Activated effector memory CD4-positive, alpha-beta T cell treated with Interleukin-2 at 50 U/mL for 16 hours (primary cell): ENCODE measurements at places on chromosomes 2 and 18.

- DNase-seq: no peak
These were observed 206.8 kb upstream of the ERBB4 start for GRCh38 chr2:212745359-212745758.

DNA sequence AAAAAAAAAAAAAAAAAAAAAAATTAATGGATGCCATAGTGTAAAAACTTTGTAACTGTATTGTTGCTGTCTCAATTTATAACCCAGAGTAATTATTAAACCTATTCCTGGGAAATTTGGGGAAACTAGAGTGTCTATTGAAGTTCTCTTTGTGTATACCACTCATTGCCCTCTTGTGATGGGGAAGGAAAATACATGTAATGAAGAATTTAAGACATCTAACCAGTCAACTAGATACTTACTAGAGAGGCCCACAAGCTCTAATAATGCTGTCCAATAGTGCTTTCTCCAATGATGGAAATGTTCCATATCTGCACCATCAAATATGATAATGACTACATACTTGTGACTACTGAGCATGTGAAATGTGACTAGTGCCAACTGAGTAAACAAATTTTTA is 168.5 kb upstream of the SLC39A10 start:
- no peak for DNase-seq

DNA sequence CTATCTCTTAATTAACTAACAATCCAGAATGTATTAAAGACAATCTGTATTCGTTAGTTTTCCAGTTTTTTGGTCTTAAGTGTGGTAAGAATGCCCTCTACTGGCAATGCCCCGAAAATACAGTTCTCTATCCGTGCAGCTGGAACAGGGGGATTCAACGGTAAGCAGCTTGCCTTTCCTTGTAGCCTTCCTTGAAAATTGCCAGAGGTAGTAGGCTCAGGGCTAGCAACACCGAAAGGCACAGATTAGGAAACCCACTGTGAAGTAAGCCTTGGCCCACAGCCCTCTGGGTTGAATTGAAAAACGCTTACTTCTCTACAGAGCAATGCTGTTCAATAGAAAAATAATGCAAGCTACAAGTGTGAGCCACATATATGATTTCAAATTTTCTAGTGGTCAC is 17.1 kb upstream of the VPS4B start:
- peak; percentile 14 for DNase-seq

DNA sequence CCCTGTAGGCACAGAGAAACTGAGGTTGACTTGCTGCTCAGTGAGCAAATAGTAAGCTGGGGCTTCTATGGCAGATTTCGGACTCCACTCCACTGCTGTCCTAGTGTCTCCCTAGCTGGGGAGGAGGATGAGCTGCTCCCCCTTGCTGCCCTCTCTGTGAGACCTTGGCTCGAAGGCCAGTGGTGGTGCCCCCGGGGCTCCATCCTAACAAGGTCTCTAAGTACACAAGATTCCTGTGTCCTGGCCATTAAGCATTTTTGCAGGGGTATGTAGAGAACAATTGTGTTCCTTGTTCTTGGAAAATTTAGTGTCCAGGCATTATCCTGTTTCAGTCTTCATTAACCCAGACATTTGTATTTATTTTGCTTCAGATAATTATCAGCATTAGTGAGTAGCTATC is 21.3 kb upstream of the BCL2L11 start:
- DNase-seq: no peak

DNA sequence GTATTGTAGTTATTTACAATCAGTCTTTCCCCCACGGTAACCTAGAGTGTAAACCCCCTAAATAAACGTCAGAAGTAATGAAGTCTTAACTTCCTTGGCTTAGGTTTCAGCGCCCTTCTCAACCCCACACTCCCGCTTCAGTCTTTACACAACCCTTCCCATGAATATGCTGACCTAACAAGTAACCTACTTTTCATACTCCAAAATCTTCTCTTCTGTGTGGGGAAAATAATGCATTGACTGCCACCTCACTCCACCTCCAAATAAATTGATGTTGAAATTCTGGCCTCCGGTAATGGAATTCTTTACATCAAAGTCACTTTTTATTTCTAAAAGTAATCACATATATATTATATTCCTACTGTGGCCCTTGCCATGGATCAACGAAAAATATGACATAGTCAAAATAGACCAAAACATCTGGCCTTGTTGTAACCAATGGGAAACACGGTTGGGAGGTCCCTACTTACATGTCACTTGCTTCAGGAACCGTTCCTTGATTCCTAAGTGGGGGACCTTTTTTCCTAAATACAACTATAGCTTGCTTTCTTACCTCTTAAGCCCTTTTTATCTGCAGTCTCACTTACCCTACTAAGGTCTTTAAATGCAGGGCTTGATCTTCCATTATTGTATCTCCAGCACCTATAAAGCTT is 961 bp downstream of the GEN1 start:
- no peak for DNase-seq

GRCh38 chr2:135740206-135740605 is 1.4 kb upstream of the UBXN4 start:
- DNase-seq: no peak

DNA sequence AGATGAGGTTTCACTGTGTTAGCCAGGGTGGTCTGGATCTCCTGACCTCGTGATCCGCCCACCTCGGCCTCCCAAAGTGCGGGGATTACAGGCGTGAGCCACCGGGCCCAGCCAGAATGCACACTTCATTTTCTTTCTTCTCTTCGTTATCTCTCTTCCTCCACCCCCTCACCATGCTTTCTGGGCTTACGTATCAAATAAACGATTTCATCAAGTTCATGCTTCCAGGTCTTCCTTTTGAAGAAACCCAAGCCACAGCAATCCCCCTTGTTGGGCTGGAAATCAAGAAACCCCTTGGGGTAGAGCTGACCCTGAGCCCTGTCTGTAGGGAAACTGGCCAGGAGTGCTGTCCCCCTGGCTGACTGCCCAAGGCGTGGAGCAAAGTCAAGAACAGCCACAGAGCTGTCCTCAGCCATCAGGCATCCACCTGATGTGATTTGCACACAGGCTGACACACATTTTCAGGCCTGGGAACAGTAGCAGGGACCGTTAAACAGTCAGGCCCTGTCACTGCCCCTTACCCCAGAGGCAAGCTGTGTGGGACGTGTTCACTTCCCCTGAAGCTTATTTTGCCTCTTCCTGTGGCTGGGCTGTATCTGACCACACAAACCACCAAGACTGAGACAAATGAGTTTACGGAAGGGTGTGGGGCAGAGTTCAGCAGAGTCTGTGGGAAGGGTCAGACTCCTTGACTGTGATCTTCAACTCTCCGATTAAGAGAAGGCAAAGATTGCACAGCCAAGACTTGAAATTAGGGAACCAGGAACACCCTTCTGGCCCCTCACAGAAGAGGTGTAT is 15.1 kb upstream of the NMUR1 start:
- DNase-seq: peak; percentile 35

- no peak for DNase-seq
These were observed 108.8 kb upstream of the ITGB6 start for GRCh38 chr2:160308915-160309314.

GRCh38 chr18:77098029-77098428 is 34.6 kb downstream of the MBP start:
- DNase-seq: no peak

DNA sequence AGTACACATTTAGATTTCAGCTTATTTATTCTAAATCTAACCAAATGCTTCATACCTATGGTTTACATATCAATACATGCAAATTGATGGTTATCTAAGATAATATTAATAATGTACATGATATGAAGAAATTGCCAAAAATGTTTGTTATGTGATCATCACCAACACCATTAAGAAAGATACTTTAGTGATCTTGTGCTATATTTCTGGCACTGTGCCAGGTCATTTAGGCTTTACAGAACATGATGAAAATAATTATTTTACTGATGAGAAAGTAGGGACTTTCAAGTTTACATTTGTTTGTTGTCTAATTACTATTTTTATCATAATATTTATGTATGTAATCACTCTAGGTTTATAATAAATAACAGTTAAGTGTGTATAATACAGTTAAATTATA is 158.3 kb downstream of the GULP1 start:
- no peak for DNase-seq

DNA sequence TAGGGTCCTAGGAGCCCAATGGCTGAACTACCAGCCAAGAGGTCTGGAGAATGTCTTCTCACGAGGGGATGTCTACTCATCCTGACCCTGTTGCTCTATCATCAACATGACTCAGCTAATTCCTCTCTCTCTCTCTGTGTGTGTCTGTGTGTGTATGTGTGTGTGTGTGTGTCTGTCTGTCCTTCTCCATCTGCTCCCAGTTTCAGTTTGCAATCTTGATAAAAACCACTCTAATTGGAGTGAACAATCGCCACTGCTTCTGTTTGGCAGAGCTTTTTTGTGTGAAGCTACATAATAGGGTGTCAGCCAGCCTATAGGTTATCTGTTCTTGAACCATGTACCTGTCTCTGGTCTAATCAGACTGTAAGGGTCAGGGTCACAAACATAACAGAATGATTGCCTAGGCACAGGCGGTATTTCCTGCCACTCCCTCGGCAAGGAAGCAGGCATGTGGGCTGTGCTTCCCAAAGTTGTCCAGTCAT is 219.8 kb downstream of the SH3BP4 start:
- DNase-seq: no peak
